T-helper 9 cell (primary cell): ENCODE measurements at places on chromosomes 2 and 18.

DNA sequence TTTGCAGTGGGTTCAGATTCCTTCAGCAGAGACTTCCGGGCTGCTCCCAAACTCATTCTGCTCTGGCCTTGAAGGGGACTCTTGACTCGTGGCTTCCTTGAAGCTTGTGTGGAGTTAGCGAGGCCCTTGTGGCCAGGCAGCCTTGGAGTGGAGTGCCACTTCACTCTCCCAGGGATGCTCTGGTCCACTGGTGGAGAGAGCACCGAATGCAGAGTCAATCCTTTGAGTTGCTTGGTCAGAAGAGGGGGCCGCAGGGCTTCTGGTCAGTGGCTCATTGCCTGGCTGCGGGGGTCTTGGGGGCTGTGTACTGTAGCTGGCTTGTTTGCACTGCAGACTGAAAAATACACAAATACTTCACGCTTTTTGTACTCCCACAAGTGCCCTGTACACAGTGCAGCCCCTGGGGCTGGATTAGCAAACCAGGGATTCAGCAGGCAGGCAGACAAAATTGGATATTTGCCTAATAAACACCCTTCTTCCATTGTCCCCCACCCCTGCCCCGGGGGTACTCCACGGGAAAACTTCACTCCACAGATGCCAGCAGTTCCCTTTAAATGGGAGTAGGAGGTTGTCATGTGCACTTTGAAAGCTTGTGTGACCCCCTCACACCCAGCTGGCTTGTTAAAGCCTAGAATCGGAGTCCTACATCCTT lies 3.2 kb downstream of the GLI2 start:
- DNase-seq = no peak

GRCh38 chr18:59509481-59510442 lies 150.7 kb upstream of the LMAN1 start:
- no peak for DNase-seq

DNA sequence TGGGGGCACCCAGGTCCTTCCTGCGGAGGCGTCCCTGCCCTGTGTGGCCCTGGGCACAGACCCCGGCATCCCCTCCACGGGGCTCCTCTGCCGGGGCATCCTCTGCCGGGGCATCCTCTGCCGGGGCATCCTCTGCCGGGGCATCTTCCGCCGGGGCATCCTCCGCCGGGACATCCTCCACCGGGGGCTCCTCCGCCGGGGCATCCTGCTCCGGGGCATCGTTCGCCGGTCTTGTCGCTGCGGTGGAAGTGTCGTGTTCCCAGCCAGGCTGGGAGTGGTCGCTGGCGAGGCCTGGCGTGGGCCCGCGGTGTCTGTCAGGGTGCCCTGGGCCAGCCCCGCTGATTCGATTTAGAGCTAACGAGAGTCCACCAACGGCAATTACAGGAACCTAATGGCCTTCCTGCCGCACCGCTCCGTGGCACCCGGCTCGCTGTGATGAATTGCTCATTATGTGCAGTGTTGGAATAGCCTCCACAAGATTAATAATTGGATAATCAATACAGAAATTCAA lies 115.1 kb downstream of the NFATC1 start:
- DNase-seq = no peak

GRCh38 chr18:27175914-27176313 lies 9.2 kb downstream of the CHST9 start:
- DNase-seq = no peak

DNA sequence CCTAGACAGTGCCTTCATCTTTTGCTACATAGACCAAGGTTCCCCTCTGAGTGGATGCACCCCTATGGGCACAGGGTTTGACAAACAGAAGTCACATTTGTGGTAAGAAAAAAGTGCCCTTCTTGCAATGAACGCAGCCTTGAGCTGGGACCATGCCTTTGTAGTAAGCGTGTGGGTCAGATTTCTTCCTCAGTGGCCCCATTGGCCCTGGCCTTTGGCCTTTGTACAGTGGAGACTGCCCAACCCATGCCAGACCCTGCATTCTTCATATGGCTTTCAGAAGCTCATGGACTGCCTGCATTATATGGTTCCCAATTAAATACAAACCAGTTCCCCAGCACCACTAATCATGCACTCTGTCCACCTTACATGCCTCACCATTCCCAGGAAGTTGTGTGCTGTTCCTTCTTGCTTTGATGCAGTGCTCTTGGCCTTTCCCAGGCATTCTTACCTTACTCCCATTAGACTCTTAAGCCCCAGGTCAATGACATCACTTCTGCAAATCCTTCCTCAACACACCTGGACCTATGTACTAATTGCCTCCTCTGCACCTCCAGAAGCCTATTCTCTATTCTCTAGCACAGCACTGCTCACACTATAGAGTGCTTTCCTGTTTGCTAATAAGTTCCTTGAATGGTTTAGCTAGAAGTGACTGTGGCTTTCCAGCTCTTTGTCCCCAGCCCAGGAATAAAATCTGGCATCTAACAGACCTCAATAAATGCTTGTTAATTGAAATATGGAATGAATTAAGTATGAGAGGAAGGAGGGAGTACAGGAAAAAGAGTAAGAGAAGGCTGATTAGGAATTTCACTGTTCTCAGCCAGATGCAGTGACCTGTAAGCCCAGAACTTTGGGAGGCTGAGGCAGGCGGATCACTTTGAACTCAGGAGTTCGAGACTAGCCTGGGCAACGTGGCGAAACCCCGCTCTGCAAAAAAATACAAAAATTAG lies 60.2 kb downstream of the TMEM247 start:
- no peak for DNase-seq

DNA sequence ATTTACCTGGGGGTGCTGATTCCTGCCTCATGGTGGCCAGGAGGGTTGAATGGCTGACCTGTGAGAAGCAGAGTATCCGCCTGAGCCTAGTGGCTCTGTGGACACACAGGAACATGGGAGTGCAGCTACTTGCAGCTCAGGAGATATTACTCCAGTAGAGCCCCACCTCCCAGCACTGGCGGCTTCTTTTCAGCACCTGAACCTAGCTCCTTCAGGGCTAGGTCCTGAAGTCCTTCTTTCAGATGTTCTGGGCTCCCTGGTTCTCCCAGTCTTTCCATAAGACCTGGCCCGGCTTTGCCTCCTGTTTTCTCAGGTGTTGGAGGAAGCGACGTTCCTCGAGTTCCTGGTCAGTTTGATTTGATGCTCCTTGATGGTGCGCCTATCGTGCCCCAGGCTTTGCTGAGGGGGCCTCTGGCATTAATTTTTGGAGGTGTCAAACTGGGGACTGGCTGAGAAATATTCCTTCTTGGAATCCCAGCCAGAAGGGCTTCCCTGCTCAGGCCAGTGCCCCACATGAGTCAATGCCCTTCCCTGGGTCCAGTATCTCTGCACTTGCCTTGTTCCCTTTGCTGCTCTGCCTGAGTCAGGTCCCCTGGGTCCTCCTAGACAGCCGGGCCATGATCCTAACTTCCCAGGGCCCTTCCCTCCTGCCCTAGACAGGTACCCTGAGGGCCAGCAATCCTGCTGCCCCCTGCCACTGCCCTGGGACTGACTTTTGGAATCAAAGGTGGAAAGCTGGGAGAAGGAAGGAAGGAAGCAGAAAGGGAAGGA lies 110.7 kb upstream of the HAAO start:
- DNase-seq = no peak

DNA sequence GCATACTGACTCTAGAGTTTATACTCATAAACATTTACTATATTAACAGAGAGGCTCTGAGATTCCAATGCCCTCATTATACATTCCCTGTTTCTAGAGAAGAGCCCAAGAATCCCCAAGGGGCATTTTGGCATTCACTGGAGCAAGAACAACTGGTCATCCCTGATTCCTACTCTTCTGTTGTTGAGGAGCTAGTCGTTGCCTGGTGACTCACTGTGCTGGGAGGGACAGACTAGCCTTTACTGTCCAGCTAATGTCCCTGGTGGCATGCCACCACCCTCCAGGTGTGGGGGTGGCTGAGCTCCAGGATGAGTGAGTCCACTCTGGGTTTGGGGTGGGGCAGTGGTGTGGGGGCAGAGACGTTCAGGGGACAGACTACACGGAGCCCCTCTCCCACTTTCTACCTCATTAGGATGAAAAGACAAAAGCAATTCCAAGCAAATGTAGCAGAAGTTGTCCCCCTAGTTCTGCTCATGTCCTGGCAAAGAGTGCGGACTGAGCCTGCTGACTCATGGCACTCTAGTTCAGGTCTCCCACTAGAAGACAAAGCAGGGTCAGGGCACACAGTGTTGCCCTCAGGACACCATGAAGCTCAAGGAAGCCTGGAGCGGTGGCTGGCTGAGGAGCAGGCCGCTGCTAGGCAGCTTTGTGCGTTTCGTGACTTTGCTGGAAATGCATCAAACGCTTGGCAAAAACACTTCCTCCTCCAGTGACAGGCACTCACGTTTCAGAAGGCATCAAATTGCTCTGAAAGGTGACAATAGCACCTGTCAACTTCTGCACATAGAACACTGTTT lies 49.4 kb downstream of the RHOB start:
- no peak for DNase-seq

GRCh38 chr18:24976502-24976901 lies 375.5 kb downstream of the ZNF521 start:
- no peak for DNase-seq

DNA sequence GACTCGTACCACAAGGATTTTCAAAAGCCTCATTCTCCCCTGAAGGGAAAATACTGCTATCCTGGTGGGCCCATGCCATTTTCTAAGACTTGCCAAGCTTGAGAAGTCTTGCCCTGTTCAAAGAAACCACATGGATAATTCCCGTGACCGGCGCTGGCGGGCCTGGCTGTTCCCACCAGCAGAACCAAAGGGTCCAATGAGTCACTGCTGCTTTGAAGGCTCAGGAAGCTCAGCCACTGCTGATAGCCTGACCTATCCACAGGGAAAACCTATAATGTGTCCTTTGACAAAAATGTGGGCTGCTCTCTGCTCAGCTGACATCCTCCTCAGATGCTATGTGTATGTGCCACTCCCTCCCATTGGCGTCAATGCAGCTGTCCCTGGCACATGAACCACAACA lies 137.9 kb upstream of the RAB12 start:
- DNase-seq = no peak

- no peak for DNase-seq
Measured at GRCh38 chr2:98016908-98017670, 21.3 kb upstream of the TMEM131 start.

DNA sequence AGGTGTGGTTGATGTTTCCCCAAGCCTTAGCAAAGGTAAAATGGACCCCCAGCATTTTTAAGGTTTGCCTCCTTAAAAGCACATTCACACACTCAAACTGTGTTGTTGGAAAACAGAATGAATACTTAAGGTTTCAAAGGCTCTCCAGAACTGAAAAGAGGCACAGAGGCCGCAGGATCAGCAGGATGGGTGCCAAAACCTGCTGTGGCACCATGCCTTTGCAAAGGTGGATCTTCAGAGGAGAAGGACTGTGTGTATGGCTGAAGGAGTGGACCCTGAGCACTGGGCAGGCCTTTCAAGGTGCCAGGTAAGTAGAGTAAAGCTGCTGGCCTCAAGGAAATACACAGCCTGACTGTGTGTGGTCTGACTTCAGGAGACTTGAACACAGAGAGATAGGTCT lies 127.3 kb downstream of the XRCC5 start:
- DNase-seq = no peak

DNA sequence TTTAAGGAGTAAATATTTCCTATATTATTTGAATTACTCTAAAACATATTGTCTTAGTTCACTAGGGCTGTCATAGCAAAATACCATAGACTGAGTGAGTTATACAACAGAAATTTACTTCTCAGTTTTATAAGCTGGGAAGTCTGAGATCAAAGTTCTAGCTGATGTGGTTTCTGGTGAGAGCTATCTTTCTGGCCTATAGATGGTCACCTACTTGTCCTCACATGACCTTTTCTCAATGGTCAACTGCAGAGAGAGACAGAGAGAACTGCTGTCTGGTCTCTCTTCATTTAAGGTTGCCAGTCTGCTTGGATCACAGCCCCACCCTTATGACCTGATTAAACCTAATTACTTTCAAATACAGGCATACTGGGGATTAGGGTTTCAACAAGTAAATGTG lies 490.9 kb downstream of the FBXO15 start:
- DNase-seq = no peak

GRCh38 chr18:29892960-29893558 lies 1149.5 kb downstream of the DSC3 start:
- no peak for DNase-seq

DNA sequence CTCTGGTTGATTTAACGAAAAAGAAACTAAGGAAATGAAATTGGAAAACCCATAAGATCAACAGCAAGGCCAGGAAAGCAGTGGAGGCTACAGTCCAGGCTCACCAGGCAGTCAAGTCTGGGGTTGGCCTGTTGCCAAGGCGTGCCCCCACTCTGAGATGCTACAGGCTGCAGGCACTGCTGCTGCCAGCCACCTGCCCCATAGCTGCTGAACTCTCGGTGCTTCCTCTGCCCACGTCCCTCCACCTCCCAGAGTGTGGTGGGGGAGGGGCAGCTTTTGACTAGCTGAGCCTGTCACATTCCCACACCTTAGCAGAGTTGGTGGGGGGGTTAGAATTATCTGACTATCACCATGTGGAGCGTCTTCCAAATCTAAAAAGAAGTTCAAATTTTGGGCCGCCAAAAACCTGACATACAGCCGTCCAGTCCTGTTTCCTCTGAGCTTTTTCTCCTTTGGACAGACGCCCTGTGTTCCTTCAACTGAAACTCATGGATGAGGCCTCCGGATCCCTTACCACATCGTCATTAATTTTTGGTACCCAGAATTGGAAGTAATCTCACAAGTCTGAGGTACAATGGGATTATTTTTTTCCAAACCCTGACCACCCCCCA lies 3.9 kb upstream of the SH3RF3 start:
- no peak for DNase-seq

- no peak for DNase-seq
Measured at GRCh38 chr2:136128905-136129304, 11.0 kb upstream of the CXCR4 start.

- no peak for DNase-seq
Measured at GRCh38 chr2:86703704-86704361, 16.3 kb upstream of the RMND5A start.

DNA sequence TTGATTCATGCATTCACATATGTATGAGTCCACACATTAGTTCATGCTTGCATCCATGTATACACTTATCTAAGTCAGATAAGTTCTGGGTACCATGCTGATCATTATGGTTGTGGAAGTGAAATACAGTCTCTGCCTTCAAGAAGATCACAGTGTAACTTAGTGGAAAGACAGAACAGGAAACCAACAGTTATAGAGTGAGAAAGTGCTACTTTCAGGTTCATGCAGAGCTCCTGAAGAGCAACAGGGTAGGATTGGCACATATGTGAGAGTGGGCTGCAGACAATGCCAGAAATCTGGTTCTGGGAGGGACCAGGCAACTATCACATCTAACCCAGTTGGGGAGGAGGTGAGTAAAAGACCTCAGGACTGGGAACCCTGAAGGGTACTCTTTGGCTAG lies 35.4 kb upstream of the PGAP1 start:
- DNase-seq = no peak

GRCh38 chr18:49976795-49977560 lies 163.6 kb upstream of the ACAA2 start:
- no peak for DNase-seq

DNA sequence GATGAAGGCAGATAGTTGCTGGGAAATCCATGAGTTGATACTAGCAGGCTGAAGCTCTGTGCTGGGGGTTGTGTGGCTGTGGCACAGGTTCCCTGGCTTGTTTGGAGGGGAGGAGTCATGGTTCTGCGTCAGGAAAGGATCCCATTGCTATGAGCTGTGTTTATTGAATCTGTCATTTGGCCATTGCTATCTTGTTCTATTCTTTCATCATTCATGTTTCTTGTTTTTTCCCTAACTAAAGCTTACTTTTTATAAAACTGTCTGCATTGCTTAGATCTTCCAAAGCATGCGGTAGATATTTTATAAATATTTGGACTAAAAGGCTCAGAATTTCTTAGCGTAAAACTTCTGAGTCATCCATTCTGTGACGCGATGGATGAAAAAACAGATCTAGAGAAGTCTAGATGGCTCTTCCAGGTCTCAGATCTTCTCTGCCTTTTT lies 335.3 kb downstream of the PTPRM start:
- DNase-seq = no peak

- DNase-seq = no peak
Measured at GRCh38 chr2:152078662-152079061, 20.2 kb downstream of the CACNB4 start.
